Foreskin keratinocyte (primary cell): ENCODE measurements at places on chromosomes 6 and 20.
A peak's percentile ranks its signal among the peaks of the same experiment; 100 is the strongest.

GRCh38 chr20:32205843-32206759, 1.4 kb downstream of the PLAGL2 start:
- no peak for DNase-seq

GRCh38 chr6:32393665-32394420, 13.1 kb downstream of the BTNL2 start:
- DNase-seq, result peak; percentile 87

DNA sequence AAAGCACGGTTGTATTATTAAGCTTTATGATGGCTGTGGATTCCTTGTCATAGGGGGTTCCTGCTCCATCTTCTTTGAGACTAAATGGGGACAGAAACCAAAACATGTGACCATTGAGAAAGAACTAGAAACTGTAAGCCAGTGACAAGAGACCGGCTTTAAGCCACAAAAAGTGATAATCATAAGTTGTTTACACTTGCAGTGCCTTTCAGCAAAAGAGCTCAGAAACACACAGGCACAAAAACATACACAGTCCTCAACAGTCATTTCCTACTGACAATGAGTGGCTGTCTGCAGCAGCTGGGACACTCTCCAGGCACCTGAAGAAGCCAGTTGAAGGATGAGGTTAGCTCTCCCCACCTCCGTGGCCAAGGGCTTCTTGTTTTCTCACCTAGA, 20.0 kb upstream of the UBE2J1 start:
- DNase-seq, result no peak

GRCh38 chr6:107618672-107619071, 128.8 kb downstream of the SOBP start:
- no peak for DNase-seq

- DNase-seq, result no peak
Measured at GRCh38 chr6:47248446-47248845, 61.3 kb downstream of the TNFRSF21 start.

DNA sequence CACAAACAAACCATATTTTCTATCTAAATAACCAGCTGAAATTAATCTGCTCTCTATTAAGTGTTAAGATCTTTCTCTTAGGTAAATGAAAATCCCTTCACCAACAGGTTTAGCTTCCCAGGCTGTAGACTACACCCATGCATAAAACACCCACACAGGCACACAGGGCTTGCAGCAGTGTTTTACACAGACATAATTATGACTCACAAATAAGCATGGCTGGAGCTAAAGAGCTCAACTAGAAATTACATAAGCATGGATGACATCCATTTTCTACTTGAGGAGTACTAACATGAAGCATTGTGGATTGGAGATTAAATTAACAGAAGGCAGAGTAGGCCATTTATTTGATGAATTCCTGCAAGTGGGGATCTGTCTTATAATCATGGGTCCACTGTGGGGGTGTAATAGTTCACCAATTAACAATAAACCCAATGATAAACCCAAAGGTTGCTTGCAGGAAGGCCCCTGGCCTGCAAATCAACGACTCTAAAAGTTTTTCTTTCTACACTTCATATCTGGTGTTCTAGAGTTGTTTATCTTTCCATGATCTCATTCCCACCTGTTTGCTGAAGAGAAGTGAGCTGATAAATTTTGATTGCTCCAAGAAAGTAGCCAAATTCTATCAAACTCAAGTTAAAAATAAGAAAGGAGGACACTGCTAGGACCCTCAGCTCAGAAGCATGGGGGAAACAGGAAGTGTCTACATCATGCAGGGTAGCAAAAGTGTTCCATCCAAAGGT, 33.8 kb upstream of the E2F3 start:
- no peak for DNase-seq

DNA sequence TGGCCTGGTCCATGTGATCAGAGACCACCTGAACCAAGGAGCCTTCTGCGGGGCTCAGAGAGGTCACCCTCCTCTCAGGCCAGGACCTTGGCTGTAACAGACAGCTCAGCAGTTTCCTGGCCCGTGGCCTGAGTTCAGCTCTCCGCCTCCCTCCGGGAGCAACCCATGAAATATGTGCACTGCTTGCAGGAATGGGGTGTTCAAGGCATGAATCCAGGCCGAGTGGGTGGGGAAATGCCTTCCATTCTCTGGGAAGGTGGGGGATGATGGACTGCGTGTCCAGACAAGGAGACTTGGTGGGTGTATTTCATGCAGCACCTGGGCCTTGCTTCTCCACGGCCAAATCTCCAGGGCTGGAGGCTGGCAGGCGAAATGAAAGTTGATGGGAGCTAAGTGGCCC, 46.0 kb downstream of the SIRPA start:
- DNase-seq, result peak; percentile 87

DNA sequence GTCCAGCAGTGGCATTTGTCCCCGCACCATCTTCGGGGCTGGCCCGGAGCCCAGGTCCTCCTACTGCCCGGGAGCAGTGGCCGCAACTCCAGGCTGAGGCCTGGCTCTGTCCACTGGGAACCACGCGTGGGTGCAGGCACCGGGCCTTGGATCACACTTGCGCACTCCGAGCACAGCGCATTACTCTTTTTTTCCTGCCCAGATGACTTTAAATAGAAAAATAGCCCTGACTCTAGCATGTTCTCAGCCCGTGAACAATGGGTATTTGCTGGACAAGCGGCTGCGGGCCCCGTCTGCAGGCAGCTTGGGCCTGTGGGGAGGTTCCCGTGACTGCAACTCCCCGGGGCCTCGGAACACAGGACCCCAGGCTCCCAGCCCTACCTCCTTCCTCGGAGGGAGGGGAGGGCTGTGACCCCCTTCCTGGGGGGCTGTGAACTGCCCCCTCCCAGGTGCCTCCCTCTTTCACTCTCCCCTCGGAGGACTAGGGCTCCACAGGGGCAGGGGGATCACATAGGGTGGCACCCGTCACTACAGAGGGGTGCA, 162.2 kb downstream of the TBXT start:
- DNase-seq, result no peak

GRCh38 chr6:124769811-124770544, 192.3 kb upstream of the RNF217 start:
- DNase-seq, result no peak

DNA sequence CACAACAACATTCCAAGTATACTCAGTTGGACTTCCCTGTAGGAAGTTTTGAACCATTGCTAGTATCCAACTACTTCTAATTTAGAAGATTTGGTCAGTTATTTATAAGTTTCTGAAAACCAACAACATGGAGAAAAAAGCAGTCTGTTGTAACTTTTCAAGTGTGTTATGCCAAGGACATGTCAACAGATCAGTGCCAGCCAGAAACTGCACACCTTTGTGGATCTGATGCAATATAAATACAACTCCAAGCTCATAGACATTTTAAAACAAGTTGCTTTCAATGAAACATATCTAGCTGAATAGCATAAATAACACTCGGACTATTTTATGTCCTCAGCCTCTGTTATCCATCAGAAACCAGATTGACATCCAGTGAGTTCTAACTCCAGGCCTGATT, 58.3 kb upstream of the CARMIL1 start:
- no peak for DNase-seq

DNA sequence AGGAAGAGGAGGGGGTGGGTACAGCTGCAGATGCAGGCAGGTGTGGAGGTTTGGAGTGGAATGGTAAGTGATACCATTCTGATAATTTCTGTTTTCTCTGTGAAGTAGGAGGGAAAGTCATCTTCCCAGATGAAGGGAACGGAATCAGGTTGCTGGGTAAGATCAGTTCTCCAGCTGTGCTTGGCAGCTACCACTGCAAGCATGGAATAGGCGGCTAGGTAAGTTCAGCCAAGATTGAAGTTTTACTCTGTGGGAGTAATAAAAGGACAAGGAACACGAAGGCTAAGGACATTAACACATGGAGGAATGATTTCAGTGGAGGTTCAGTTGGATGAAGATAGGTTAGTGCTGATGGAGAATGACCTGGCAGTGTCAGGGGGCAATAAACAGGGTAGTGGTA, 128.3 kb downstream of the CARMIL1 start:
- no peak for DNase-seq
